T-helper 1 cell (primary cell): ENCODE measurements at places on chromosomes 1 and 21.

GRCh38 chr1:47104816-47105215 lies 32.4 kb upstream of the CYP4A22 start:
- DNase-seq, result no peak

DNA sequence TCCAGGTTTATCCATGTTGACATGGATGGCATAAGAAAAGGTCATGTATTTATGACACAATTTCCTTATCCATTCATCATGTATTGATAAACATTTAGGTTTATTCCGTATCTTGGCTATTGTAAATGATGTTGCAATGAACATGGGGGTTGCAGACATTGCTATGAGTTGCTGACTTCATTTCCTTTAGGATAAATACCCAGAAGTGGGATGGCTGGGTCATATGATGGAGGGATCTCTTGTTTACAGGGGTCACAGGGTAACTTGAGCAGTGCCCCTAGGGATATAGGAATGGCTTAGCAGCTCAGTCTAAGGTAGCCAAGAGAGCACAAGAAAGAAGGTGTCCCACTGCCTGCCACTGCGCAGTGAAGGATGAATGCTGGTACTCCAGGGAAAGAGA lies 229.6 kb upstream of the COA6 start:
- no peak for DNase-seq

DNA sequence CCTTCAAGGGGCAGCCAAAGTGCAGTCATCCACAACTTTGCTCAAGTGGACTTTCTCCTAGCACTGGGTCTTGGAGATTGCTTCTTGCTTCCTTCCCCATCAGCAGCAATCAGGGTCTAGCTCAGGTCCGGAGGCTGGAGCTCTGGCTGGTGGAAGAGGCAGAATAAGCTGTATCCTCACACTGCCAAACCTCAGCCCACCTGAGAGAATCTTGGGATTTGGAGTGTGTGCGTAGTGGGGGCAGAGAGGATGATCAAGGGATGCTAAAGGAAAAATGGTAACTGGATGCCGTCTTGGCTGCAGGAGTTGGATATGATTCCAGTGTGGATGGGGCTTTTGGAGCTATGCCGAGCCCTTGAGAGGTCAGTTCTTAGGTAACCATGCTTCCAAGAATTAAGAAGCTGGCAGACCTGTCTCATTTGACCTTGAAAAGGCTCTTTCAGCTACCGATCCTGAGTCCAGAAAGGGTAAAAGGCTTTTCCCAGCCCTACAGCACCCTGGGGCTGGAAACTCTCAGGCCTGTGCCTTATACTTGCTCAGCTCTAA lies 4.5 kb upstream of the NFASC start:
- no peak for DNase-seq

- no peak for DNase-seq
Observed at GRCh38 chr1:63004868-63005267, 220.9 kb downstream of the ATG4C start.

DNA sequence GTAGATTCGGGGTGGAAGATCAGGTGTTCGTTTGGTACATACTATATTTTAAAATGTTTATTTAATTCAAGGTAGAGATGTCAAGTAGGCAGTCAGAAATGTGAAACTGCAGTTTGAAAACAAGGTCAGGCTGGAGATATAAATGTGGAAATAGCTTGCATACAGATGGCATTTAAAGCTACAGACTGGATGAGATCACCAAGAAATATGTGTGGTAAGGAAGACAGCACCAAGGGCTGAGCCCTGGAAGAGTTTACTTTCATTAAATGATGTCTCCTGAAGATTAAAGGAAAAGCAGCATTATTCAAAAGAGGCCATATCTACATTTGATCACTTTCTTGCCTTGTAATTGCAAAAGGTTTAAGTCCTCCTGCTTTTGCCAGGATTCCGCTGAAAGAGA lies 271.3 kb downstream of the PTBP2 start:
- no peak for DNase-seq

GRCh38 chr1:164843743-164844500 lies 284.9 kb downstream of the PBX1 start:
- DNase-seq, result no peak

- DNase-seq, result no peak
Observed at GRCh38 chr1:227911376-227911775, 36.4 kb downstream of the WNT9A start.

- DNase-seq, result no peak
Observed at GRCh38 chr1:159091607-159092031, 15.1 kb upstream of the AIM2 start.

GRCh38 chr1:54826226-54826816 lies 25.2 kb upstream of the TTC22 start:
- no peak for DNase-seq

DNA sequence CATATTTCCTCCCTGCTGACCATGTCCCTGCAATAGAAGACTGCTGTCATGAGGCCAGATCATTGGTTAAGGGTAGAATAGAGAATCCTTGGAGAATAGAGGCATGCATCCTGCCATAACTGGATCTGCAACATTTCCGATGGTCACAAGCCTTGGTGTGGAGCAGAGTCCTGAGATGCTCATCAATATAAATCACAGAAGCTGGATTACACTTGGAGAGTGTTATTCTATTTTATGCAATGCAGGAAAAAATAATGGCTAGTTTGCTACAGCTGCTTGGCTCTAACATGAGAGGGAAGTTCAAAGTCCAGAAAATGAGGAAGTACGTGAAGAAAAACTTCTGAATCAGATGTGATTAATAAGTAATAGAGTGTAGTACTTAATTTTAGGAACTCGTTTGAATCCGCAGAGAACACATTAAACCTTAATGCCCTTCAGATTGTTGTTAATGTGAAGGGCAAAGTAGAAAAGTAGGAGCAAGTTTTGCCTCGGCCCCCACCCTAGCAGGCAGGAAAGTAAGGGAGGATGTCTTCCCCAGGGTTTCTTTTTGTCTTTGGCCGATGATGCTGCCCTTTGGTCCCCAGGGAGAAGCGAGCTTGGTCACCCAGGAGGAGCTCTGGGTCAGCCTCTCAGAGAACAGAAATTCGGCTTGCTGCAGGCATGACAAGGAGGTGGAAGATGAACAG lies 59.5 kb downstream of the KCNK1 start:
- DNase-seq, result no peak

- DNase-seq, result peak; percentile 8
Observed at GRCh38 chr1:239719642-239720258, 333.4 kb downstream of the CHRM3 start.

DNA sequence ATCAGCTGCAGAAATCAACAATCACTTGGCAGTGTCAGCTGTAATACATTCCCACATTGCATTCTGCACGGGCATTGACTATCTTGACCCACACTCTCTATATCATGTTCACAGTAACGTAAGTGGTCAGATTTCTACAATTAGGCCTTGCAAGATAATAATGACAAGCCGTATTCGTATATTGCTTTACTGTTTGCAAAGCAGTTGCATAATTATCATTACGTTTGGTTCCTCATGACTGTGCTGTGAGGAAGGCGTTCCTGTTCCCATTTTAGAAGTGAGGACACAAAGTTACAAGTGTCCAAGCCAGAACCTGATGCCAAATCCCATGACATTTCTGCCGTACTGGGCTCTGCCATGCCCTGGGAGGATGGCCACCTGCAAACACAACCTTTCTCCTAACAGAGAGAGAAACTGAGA lies 53.5 kb upstream of the TARBP1 start:
- no peak for DNase-seq

GRCh38 chr21:33406493-33406892 lies 3.3 kb downstream of the IFNGR2 start:
- no peak for DNase-seq

- no peak for DNase-seq
Observed at GRCh38 chr1:76262601-76263000, 188.1 kb downstream of the ST6GALNAC3 start.

- no peak for DNase-seq
Observed at GRCh38 chr1:15941899-15942660, 33.8 kb downstream of the ZBTB17 start.

DNA sequence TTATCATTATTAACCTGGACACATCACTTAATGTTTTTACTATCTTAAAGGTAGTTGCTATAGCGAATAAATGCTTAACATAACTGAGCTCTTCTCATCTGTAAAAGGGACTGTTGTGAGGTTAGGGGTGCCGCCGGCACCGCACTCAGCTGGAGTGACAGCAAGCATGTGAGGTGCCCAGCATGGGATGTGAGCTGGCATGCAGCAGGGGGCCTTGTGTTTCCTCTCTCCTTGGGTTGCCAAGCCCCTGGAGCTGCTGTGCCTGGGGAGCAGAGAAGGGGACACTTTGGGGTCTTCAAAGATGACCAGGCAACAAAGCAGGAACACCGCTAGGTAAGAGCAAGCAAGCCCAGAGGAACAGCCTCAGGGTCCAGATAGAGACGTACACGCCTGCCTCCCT lies 2.1 kb upstream of the ZC3H12A start:
- DNase-seq, result no peak

GRCh38 chr1:201659572-201659971 lies 120.6 kb downstream of the NAV1 start:
- DNase-seq, result no peak

- no peak for DNase-seq
Observed at GRCh38 chr1:55378582-55378981, 163.4 kb upstream of the USP24 start.

- DNase-seq, result no peak
Observed at GRCh38 chr1:166947398-166948043, 27.8 kb downstream of the ILDR2 start.

GRCh38 chr1:8706995-8707396 lies 110.4 kb downstream of the RERE start:
- no peak for DNase-seq

DNA sequence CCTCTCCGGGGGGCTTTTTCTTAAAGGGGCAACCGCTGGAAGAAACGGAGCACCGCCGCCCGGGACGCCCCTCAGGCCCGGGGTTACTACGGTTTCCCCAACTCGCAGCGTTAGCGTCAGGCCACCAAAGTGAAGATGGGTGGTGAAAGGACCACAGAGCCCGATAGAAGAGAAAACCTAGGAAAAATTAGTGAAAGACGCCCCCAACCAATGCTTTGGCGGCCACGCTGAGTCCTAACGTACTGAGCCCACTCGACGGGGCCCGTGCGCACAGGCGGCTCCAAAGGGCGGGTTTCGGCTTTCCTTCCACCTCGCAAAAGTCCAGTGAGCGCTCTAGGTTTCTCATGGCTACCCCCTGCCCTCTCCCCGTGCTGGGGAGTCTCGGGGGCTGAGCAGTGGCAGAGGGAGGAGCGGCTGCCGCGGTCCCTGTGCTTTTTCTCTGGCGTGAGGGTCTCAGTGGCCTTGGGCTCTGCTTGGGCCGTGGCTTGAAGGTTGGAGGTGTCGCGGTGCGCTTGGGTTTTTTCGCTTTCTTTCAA lies 12.2 kb upstream of the SPEN start:
- no peak for DNase-seq

DNA sequence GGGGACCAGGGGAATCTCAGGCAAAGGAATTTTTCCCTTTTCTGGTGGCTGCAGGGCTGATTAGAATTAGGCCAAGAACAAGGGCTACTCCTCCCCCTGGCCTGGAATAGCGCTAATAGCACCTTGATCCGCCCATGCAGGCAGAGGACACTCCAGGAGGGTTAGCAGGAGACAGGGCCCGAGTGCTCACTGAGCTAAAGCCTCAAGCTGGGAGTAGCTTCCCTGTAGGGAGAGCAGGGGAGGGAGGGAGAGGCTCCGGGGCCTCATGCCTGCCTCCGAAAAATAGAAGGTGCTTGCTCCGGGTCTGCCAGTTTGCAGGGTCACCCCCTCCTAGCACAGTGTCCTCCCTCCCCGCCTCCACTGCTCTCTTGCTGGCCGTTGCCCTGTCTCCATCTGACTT lies 3.8 kb downstream of the PTPN7 start:
- no peak for DNase-seq

GRCh38 chr1:99886841-99887240 lies 36.7 kb downstream of the AGL start:
- no peak for DNase-seq

DNA sequence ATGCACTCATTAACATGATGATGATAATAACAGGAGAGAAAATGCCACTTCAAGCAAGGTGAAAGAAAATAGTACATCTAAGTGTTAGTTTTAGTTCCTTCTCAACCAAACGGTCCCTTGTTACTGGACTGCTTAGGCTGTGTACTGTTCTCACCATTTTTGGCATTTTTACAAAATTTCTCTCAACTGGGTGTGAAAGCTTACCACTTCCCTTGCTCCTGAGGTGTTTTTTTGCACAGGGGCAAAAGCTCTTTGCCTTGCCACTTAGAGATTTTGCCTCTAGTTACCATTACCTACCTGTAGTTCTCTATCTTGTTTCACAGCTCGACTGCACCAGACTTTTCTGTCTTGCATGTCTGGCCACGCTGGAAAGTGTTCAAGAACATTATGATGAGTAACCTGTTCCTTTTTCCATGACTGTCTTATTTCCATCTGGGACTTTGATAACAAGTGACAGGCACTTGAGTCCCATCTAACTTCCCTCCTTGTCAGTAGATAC lies 10.7 kb downstream of the NEK7 start:
- DNase-seq, result no peak

- no peak for DNase-seq
Observed at GRCh38 chr1:230456478-230456877, 30.3 kb upstream of the PGBD5 start.

DNA sequence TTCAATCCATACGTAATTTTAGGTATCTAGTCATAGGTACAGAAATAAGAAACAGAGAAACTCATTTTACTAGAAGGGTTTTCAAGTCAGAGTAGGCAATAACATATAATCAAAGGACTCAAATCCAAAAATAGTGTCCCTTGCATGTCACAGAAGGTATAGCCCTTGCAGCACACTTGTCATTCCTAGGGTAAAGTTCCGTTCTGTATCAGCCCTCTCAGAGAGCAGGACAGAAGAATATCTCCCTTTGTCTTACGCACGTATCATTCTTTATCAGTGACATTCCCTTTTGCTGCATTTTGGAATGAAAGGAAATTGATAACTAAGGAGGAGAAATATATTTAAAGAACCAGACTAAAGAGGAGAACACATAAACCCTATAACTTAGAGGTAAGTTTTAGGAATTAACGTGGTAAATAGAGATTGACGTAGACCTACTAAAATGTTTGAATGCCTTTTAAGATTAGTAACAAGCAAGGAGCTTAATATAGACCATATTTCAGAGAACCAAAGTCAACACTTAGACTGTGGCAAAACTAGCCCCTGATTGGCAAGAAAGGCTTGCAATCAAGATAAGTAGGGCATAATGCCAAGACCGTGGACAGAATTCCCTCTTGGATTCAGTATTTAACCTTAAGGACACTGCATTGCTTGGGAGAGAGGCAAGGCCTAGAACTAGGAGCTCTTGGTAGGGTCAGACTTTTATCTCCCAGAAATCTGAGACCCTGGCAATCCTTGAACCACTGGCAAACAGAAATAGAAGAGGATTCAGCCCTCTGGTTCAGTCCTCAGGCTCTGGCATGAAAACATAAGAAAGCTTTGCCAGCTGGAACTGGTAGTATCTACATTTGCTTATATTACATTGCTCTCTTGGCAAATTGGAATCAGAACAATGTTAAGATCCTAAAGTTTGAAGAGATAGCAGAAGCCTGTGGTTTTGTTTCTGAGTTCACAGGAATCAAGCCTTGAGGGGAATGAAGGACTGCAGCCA lies 232.1 kb downstream of the ASTN1 start:
- no peak for DNase-seq
